HCT116 (cell line): ENCODE measurements at places on chromosomes 3 and 15. TPM values are rescaled to one million over a fixed set of nuclear protein-coding genes. Genes with fewer than 3 reads are reported as not detected.

GRCh38 chr3:48765376-48765775 lies 48.4 kb upstream of the IP6K2 start:
- no peak for DNase-seq

The RLBP1 gene
- 0.12 TPM for total RNA-seq

The GNAT1 gene
- not detected for total RNA-seq

GRCh38 chr3:50503504-50504342 lies at the start of gene CACNA2D2:
Gene CACNA2D2 (minus strand): TSS chr3:50503634. CDS start chr3:50503423, 211 bp downstream.
- DNase-seq = peak; percentile 15

DNA sequence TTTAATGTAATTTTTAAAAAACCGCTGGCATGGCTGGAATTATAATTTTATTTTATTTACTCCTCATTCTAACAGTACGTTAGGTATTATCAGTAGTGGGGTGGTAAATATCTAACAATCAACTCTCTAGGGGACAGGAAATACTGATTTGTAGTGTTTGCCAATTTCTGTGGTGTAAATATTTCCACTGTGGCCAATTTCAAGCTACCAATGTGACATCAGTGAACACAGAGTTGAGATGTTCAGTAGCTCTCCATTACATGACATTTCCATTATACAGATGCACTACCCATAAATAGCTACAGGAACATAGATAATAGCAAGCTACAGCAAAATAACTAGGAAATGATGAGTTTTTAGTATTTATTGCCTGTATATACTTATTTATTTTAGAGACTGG lies 10.0 kb upstream of the ARL8B start:
- no peak for DNase-seq
